ENCODE measurements at places on chromosomes 13 and 19. TPM values are rescaled to one million over a fixed set of nuclear protein-coding genes. Genes with fewer than 3 reads are reported as not detected.
A peak's percentile ranks its signal among the peaks of the same experiment; 100 is the strongest.

DNA sequence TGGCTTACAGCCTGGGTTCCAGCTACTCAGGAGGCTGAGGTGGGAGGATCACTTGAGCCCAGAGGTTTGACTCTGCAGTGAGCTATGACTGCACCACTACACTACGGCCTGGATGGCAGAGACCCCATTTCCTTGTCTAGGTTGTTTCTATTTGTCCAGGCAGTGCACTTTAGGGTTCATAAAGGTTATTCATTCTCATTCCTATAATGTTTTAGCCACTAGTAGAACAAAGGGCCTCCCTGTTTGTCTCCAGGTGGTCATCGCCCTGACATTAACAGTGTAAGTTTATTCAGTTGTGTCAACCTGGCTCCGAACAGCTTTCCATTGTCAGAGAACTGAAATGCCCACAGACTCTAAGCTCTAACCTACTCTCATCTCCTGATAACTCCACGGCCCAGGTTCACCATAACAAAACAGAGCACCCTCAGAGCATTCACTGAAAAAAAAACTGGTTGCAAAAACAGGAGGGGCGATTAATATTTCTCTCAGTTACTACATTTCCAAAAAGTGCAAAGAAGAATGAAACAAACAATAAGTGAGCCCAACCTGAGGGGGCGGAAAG, 37.1 kb downstream of the SMAD9 start:
- no peak for ATAC-seq

DNA sequence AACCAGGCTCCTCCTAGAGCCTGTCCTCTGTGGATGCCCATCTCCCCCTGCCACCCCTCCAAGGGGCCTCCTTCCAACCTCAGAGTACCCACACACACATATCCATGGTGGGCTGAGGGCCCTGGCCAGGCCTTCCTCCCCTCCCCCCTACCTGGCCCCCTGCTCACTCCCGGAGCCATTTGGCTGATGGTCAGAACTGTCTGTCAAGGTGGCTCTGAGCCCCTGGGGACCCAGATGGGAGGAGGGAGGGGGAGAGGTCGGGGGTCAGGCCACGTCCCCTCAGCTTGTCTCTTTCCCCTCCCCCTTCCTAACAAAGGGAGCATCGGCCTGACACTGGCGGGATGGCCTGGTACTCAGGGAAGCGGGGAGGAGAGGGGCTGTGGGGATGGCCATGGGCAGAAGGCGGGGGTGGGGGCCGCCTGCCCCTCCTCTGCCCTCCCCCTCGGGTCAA, 18.7 kb upstream of the POU2F2 start:
- ATAC-seq: no peak

DNA sequence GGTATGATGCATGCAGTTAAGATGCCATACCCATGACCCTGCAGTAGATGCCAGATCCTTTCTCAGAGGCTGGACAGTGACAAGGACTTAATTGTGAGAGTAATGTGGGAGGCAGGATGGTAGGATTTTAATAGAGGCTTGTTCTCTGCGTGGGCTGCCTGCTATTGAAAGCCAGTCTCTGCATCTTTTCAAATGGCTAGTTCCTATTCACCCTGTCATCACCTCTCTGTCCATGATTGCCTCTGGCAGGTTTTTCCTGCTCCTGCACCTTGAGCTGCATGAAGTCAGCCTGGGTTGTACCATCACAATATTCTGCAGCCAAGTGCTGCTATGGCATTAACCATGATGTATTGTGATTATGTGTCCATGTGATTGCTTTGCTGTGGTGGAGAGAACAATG, 440.5 kb downstream of the ITGBL1 start:
- peak; percentile 57 for ATAC-seq

Gene ZNF837
- 2.7 TPM for total RNA-seq

DNA sequence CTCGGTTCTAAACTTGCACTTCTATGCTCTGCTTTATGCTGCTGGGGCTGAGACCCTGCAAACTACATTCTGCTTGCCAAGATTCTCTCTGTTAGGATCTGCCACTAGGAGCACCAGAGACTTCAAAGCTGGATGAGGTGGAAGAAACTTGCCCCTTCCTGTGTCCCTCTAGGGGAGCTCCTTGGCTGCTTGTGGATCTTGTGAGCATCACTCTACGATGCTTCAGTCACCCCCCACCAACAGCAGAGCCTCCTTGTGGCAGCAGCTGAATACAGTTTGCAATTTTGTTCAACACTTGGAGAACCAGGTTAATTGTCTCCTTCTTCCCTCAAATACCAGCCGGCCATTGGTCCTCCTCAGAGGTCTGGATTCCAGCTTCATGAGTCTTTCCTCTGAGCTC, 310.6 kb downstream of the FGF14 start:
- ATAC-seq: no peak

DNA sequence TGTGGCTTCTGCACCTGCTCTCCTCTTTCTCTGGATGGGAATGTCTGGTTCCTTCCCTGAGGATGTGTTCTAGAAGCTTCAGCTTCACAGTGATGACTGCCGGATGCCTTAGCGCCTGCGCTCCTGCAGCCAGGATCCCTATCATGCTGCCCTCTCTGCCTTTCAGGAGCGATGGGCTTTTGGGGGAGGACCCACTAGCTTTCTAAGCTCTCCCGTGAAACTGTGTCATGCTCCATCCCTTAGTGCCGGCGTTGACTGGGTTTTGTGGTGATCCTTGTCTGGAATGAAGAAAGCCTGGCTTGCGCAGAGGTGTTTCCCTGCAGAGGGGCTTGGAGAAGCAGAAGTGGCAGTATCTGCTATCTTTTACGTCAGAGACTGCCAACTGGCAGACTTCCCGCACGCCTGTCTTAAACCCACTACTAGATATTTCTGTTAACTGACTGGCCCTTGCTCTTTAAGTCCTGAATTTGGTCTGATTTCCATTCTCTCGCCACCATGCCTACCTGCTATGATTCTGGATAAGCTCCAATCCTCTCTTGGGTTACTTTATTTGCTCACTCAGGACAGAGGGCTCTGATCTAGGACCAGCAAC, 3.8 kb upstream of the KMT2B start:
- no peak for ATAC-seq

Gene ATP8B3
- 1.8 TPM for total RNA-seq

DNA sequence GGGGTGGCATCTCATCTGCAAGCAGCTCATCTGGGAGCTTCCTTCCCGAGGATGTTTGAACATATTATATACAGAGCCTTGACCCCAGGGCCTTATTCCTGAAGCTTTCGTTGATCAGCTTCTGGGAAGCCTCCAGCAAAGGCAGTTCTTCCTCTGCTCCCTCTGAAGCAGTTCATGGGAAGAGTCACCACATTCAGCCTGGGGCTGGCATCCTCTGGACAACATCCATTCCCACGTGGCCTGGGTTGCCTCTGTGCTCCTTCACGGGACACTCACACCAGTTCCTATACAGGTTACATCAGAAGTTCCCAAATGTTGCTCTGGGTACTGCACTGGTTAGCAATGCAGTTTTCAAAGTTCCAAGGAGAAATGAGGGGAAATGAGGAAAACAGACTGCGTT, 29.6 kb downstream of the COL4A2 start:
- no peak for ATAC-seq

- no peak for ATAC-seq
Observed at GRCh38 chr19:52666506-52666905, 28.4 kb upstream of the ZNF83 start.

GRCh38 chr13:112970552-112971287, 1.7 kb downstream of the MCF2L start:
- ATAC-seq: no peak

DNA sequence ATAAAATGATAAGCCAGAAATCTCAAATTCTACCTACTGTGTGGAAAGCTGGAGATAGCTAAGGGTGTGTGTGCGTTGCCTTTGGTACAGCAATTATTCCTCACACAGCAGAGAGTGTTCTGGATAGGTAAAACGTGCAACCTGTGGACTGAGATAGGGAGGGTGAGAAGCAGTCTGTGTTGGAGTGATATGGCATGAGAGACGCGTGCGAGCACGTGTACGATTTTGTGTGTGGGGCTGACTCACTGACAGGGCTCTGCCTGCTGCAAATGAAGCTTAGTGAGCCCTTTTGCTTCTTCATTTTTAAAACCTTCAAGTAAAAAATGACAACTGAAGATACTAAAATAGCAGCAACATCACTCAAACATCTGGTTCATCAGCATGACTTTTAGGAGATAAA, 35.7 kb upstream of the SLC10A2 start:
- ATAC-seq: no peak

All from esophagus mucosa (tissue), 1 donor.